ENCODE measurements at places on chromosomes 7 and 10. TPM values are rescaled to one million over a fixed set of nuclear protein-coding genes. Genes with fewer than 3 reads are reported as not detected.

The WNT8B gene
- total RNA-seq: not detected

The MYL10 gene
- not detected for total RNA-seq

The IFIT5 gene
- 32.5 TPM for total RNA-seq

The CTAGE4 gene
- total RNA-seq: not detected

The UBE2D4 gene
- total RNA-seq: 12.1 TPM

The ALKBH4 gene
- 26.4 TPM for total RNA-seq

The COBL gene
- total RNA-seq: not detected

The PCBD1 gene
- total RNA-seq: 13.5 TPM

The PDCD11 gene
- 25.8 TPM for total RNA-seq

The UCN3 gene
- total RNA-seq: not detected

The LIPM gene
- total RNA-seq: not detected

The DEPP1 gene
- total RNA-seq: 6.8 TPM

The WASHC2C gene
- total RNA-seq: 21.6 TPM

The HOXA2 gene
- total RNA-seq: 2.3 TPM

The FXYD4 gene
- total RNA-seq: not detected

The ANKRD16 gene
- 3.5 TPM for total RNA-seq

DNA sequence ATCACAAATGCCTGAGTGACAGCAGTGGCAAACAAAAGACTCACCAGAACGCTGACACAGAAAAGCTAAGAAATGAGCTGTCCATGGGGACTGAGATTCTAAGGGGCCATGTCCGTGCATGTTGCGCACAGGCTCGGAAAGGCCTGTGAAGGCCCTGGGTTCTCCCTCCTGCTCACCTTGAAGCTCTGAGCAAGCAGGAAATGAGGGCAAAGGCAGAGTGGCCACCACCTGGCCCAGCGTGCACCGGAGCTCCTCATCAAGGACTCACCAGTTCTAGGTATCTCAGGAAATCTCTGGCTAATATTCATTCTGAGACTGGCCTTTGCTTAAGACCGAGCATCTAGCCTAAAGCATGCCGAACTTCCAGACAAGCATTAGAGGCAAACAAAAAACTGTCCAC lies 52.7 kb downstream of the MAD1L1 start:
- peaks cover 12% of the 10 kb centered on the region for H3K4me1 ChIP-seq
- H3K36me3 ChIP-seq: peaks cover 13% of the 10 kb centered on the region
- no peak overlapping the region for H3K27ac ChIP-seq
- no peak overlapping the region for H3K4me3 ChIP-seq
- no peak for DNase-seq

DNA sequence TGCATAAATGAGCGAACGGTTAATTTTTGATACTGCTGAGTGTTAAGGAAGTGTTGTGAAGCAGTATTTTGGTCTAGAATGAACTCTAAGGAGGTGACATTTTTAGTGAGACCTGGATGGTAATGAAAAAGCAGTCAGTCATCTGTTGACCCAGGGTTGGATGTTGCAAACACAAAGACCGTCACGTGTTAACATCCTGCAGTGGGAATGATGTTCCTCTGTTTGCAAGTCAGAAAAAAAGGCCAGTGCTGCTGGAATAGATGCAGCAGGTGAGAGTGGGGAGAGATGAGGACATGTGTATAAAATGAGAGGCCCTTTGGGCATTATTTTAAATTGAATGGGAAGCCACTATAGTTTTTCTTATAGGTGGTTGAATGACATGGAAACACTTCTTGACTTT lies 39.3 kb downstream of the INSYN2A start:
- H3K36me3 ChIP-seq: no peaks in the 10 kb centered on the region
- H3K4me1 ChIP-seq: peaks cover 34% of the 10 kb centered on the region
- DNase-seq: no peak
- H3K4me3 ChIP-seq: no peak overlapping the region
- no peaks in the 10 kb centered on the region for H3K27me3 ChIP-seq
- peak overlapping the region; percentile 33 for H3K27ac ChIP-seq

DNA sequence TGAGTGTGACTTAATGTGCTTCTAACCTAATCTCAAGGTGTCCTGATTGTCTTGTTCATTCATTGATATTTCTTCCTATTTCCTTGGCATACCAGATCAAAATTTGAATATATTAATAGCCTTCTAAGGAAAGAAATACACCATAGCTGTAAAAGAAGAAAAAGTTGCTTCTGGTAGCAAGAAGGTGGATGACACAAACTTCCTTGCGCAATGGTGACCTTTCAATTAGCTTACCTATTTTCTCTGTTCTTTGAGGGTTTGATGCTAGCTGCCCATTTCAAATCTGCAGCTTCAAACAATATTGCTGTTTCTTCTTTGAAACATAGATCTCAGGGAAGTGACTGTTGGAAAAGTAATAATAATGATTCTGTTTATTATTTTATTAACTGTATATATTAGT lies 108.8 kb downstream of the ADAM22 start:
- H3K36me3 ChIP-seq: no peaks in the 10 kb centered on the region
- no peak overlapping the region for H3K4me3 ChIP-seq
- H3K27me3 ChIP-seq: no peaks in the 10 kb centered on the region
- no peak for DNase-seq

DNA sequence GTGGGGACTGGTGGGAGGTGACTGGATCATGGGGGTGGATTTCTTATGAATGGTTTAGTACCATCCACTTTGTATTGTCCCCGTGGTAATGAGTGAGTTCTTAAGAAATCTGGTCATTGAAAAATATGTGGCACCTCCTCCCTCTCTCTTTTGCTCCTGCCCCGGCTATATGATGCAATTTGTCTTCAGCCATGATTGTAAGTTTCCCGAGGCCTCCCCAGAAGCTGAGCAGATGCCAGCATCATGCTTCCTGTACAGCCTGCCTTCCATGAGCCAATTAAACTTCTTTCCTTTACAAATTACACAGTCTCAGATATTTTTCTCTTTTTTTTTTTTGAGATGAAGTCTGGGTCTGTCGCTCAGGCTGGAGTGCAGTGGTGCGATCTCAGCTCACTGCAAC lies 2.6 kb upstream of the KDM7A start:
- DNase-seq: no peak
- H3K36me3 ChIP-seq: no peaks in the 10 kb centered on the region
- no peak overlapping the region for H3K27ac ChIP-seq
- H3K4me3 ChIP-seq: no peak overlapping the region
- peaks cover 11% of the 10 kb centered on the region for H3K4me1 ChIP-seq
- H3K27me3 ChIP-seq: peaks cover 5% of the 10 kb centered on the region

- no peaks in the 10 kb centered on the region for H3K36me3 ChIP-seq
- no peaks in the 10 kb centered on the region for H3K27me3 ChIP-seq
- H3K27ac ChIP-seq: no peak overlapping the region
- H3K4me1 ChIP-seq: no peaks in the 10 kb centered on the region
Observed at GRCh38 chr7:7742223-7742622, 23.8 kb upstream of the RPA3 start.

GRCh38 chr10:105113666-105114065 lies 472.6 kb downstream of the SORCS3 start:
- DNase-seq: no peak
- no peaks in the 10 kb centered on the region for H3K36me3 ChIP-seq
- H3K27ac ChIP-seq: no peak overlapping the region
- no peaks in the 10 kb centered on the region for H3K27me3 ChIP-seq

DNA sequence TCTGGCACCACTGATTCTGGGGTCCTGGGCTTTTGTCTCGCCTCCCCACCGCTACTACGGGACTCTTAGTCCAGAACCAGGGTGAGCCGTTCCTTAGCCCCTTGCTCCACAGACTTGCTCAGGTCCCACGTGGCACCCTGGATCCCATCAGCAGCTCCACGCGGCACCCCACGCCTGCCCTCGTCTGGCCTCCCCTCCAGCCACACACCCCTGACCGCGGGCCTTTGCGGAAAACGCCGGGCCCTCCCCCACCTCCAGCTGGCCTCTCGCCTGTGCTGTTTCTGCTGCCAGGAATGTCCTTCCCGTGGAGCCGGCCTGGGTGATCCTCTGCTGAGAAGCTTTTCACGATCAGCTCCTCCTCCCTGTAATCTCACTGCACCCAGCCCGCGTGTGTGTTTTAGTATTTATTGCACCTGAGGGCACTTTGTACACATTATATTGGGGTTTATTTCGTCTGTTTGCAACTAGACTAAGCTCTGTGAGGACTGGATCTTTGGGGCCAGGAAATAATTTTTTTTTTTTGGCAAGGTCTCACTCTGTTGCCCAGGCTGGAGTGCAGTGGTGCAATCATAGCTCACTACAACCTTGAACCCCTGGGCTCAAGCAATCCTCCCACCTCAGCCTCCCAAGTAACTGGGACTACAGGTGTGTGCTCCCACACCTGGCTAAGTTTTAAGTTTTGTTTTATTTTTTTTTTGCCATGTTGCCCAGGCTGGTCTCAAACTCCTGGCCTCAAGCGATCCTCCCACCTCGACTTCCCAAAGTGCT lies 10.5 kb upstream of the TTYH3 start:
- H3K4me1 ChIP-seq: peaks cover 36% of the 10 kb centered on the region
- peak; percentile 35 for DNase-seq
- H3K27me3 ChIP-seq: no peaks in the 10 kb centered on the region
- no peak overlapping the region for H3K27ac ChIP-seq
- H3K36me3 ChIP-seq: no peaks in the 10 kb centered on the region

DNA sequence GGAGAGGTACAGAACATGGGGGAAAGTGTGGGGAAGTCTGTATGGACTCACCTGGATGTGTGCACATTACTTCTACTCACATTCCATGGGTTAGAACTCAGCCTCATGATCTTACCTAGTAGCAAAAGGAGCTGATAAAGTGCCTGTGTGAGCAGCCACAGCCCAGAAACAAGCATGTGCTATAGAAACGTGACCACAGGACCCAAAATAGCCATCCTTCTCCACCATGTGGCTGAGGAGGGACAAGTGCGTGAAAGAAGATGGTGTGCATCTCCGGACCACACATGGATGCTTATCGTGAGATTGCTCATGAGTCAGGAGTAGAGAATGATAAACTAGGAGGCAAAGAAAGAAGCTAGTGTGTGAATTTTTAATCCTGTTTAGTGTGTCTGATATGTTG lies 336.4 kb upstream of the PLXDC2 start:
- DNase-seq: no peak
- no peaks in the 10 kb centered on the region for H3K27me3 ChIP-seq
- no peaks in the 10 kb centered on the region for H3K4me1 ChIP-seq
- no peak overlapping the region for H3K27ac ChIP-seq
- no peak overlapping the region for H3K4me3 ChIP-seq

DNA sequence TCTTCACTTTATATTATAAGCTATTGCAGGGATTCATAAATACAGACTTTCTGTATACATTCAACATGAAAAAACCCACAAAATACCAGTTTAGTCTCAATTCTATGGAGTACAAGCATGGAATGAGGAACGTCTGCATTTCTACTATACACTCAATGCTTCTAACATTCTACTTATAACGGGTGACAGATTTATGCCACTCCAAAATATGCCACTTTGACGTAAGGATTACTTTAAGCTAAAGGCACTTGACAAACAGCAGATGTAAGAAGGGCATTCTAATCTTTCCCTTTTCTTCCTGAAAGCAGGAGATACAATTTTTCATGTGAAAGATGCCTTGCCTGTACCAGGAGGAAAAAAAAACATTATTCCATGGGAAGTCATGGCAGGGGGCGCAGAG lies 205.5 kb upstream of the LRRN3 start:
- H3K36me3 ChIP-seq: no peaks in the 10 kb centered on the region
- no peak overlapping the region for H3K4me3 ChIP-seq
- no peak overlapping the region for H3K27ac ChIP-seq
- H3K27me3 ChIP-seq: no peaks in the 10 kb centered on the region

DNA sequence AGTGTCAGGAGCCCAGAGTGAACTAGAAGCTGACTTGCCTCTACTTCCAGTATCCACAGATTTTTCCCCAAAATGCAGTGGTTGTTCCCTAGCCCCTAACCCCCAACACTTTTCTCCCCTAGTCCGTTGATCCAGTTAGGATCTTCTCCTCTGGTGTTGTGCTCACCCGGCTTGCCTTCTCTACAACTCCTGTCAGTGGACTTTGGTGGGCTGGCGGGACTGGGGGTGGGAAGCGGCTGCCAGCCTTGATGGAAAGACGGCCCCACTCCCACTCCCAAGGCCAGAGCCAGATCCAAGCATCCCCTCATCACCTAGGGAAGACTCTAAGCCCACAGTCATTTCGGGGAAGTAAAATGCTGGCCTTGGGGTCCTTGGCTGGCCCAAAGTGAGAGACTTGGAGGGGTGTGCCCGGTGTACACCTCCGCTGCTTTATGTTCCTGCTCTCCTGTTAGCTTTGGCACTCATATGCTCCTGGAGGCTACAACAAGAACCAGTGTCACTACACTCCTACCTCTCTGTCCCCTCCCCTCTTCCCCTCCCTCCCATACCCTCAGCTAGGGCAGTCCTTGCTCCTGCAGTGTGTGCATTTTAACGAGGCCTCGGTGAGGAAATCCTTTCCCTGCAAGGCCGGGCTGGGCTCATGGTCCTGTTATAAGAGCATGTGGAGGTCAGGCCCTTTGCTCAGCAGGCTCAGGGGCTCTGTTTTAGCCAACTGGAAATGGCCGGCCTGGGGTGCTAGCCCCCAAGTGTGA lies 930 bp upstream of the HOXA10 start:
- H3K27me3 ChIP-seq: no peaks in the 10 kb centered on the region
- H3K36me3 ChIP-seq: peaks cover 30% of the 10 kb centered on the region
- DNase-seq: no peak
- H3K4me3 ChIP-seq: peak overlapping the region; percentile 57

DNA sequence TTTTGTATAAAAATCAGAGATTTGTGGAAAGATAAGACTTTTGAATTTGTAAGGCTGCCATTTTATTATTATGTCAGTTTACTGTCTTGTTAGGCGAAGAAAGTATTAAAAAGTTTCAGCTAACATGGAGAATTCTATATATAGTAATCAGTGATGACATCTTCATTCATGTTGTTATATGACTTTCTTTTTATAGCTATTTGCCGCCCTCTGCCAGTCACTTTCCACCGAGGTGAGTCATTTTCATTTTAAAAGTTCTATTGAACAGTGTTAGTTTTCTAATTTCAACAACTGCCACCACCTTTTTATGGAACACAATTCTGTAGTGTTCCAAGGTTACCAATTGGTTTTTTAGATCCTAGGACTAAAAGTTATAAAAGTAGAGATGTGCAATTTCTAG lies 11.8 kb downstream of the CUTC start:
- peaks cover 26% of the 10 kb centered on the region for H3K4me1 ChIP-seq
- DNase-seq: no peak
- H3K27ac ChIP-seq: peak overlapping the region; percentile 3
- no peaks in the 10 kb centered on the region for H3K27me3 ChIP-seq

DNA sequence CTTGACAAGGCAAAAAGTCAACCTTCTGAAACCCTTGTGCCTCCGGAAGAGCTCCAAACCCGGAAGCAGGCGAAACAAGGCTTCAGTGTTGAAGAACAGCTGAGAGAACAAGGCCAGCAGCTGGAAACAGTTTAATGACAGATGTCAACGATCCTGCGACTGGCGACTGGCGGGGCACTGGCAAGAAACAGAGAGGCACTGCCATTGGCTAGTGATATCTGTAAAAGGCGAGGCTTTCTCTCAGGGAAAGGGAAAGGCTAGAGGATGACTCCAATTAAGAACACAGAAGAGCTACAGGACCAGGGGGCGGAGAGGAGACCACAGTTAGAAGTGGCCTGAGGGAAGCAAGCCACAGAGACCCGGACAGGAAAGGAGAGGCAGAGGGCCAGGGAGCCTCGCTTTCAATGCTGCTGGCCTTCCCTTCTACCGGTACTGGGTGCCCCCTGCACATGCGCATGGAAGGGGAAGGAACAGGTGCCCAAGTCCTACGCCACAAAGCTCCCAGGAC lies 19.4 kb downstream of the ITGB1 start:
- H3K4me3 ChIP-seq: no peak overlapping the region
- peaks cover 56% of the 10 kb centered on the region for H3K36me3 ChIP-seq

GRCh38 chr7:11203683-11204082 lies 230.0 kb downstream of the PHF14 start:
- H3K36me3 ChIP-seq: no peaks in the 10 kb centered on the region
- H3K27me3 ChIP-seq: no peaks in the 10 kb centered on the region
- no peak overlapping the region for H3K4me3 ChIP-seq
- H3K27ac ChIP-seq: no peak overlapping the region
- no peaks in the 10 kb centered on the region for H3K4me1 ChIP-seq

GRCh38 chr7:80929619-80930018 lies 10.8 kb upstream of the SEMA3C start:
- no peak overlapping the region for H3K4me3 ChIP-seq
- DNase-seq: no peak
- H3K36me3 ChIP-seq: no peaks in the 10 kb centered on the region
- no peaks in the 10 kb centered on the region for H3K27me3 ChIP-seq

All from SJSA1 (cell line).